Activated naive CD4-positive, alpha-beta T cell (primary cell): ENCODE measurements at places on chromosomes 1 and 21.

GRCh38 chr1:156430303-156430702 is 61.3 kb downstream of the RHBG start:
- no peak for DNase-seq

DNA sequence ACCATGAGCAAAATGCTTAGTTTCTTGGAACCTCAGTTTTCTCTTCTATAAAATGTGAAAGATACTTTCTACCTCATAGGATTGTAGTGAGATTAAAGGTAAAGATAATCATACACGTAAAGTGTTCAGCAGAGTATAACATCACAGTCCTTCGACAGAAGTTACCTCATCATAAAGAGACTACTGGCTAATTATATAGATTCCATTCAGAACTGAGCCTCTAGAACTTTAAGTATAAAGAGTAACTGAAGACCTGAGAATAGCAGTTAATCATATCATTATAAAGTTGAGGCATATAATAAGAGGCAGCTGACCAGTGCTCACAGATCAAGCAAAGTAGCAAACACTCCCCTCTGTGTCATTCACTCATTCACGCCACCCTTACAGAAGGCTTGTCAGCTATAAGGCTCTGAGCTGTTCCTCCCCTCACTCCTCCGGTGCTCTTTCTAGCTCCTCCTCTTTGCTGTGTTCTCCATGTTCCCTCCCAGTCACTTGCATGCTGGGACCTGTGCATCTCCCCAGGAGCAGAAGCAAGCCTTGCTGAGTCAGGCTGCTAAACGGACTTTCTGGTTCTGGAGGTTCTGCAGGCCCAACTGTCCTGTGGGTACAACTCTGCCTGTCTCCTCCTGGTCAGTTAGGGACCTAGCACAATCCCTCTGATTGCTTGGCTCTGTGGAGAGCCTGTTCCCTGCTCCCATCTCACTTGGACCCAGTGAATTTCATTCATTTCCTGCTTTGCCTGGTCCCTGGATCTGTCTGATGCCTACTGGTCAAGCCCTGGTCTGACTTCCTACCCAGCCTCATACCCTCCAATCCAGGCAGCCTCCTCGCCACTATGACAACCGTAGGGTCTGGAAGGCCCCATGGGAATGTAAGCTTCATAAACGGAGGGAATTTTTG is 28.3 kb upstream of the LY9 start:
- DNase-seq: no peak

GRCh38 chr21:33401630-33401992 is 1.6 kb upstream of the IFNGR2 start:
- DNase-seq: no peak

DNA sequence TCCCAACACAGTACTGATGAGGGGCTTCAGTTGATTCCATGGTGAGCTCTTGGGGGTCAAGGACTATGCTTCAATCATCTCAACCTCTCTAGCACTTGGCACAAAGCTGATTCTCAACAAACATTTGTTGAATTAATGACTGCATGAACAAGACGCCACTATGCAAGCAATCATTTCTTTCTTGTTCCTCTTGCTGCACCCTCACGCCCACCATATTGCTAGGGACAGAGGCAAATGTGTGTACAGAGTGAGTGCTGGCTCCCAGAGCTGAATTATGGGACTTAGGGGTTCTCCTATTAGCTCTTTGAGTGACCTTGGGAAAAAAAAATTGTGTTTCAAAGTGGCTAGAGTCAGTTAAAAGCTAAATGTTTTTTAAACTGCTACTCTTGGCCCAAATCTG is 2.5 kb downstream of the ADAR start:
- no peak for DNase-seq

DNA sequence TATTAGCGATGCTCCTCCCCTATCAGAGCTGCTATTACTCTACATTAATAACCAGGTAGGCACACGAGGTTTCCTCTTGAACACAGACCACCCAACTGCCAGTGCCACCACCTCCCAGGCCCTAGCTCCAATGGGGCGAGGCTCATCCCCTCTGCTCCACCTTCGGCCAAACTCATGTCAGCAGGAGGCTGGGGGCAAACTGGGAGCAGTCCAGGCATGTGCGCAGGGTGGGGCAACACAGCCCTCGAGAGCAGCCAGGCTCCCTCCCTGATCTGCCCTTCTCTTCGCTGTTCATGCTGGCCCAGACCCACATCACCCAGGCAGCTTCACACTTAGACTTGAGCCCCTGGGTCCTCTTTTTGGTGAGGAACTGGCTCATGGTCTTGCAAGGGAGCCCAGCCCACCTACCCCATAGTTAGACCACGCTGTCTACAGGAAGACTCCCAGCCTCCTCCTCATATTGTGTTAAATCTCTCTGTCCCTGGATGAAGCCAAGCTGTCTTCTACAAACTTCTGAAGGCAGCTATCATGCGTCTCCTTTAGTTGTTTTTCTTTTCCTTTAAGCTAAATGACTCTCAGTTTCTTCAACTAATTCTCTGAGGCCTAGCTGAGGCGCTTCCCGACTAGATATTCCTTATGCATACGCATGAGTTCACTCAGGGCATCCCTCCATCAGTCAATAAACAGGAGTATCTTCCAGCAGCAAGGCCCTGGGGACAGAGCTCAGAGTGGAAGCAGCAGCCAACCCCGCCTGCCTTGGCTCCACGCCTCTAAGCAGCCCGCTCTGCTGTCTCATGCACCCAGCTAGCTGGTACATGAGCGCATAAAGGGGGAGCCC is 12.0 kb downstream of the TMEM9 start:
- DNase-seq: no peak

- no peak for DNase-seq
Measured at GRCh38 chr1:88799491-88799890, 91.9 kb downstream of the GTF2B start.

- peak; percentile 51 for DNase-seq
Measured at GRCh38 chr1:226738421-226738994, 574 bp downstream of the ITPKB start.

GRCh38 chr1:212482006-212482636 is 49.4 kb downstream of the NENF start:
- DNase-seq: no peak

DNA sequence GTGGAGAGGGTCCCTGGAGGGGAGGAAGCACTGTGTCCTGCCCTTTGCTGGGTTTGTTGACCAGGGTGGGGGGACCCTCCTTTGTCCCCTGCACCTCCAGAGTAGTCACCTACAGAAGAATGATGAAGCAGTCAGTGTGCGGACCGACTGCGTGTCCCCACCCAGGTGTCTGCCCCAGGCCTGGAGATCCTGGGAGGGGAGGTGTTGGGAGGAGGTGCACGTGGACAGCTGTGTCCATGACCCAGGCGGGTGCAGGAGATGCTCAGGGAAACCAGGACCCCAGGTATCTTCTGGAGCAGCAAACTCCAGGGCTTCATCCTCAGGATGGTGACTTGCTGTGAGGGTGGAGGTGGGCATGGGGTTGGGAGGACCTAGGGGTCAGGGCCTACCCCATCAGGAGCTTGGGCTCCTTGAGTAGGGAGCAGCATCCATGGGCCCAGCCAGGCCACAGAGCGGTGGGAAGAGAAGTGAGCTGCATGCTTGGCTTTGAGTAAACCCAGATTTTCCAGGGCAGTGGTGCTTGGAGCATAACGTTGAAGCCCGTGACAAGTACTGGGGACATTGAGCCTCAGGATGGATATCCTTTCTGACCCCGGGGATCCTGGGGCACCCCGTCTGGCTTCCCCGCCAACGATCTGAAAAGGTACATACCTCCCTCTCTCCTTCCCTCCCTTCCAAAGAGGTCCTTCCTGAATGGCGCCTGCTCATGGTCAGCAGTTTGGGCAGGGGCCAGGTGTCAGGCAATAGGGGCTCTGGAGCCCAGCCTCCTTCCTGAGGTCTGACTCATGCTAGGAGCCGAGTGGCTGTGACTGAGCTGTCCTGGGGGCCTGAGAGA is 13.7 kb downstream of the ACTRT2 start:
- no peak for DNase-seq

DNA sequence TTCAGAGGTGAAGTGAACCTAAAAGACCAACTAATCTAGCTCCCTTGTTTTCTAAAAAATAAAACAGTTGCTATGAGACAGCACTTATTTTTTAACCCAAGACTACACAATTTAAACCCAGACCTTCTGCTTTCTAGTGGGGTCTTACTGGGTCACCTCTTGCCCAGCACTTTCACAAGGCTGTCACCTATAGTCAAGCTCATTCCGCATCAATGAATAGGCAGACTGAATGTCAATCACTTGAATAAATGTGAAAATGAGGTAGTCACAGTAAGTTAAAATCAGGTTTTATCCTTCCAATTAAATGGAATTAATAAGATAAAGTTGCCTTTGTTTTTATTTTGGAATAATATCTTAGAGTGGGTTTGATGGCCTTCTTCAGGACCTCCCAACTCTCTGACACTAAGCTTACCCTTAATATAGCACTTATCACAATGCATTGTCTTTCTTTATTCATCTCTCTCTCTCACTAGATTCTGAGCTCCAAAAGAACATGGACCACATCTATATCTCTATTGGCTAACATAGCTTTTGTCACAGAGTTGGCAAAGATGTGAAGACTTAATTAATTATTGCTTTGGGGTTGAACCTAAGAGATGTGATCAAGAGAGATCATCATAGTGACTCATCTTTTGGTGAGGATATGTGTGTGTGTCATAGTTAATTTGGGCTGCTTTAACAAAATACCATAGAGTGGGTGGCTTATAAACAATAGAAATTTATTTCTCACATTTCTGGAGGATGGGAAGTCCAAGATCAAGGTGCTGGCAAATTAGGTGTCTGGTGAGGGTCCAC is 248.7 kb upstream of the DAB1 start:
- no peak for DNase-seq

DNA sequence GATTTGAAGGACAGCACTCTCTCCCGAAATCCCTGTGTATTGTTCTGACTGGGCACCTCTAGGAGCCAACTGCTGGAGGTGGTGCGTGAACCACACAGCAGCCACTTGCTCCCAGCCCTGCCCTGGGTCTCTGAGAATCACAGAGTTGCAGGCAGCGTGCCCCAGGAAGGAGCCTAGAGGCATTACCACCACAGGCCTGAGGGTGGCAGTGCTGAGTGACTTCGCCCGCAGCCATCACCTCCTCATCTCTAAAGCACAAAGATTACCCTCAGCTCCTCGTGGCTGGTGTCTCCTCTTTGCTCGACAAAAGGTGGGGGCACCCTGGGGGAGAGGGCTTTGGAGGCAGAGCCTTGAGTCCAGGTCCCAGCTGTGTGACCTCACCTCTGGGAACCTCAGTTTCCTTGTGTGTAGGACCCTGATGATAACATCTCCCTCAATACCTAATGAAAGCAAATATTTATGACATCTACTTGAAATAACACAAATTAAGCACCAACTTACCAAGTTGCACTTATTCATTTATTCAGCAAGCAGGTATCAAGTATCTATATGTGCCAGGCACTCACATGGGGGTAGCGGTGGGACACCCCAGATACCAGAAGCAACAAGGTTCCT is 86.3 kb downstream of the VWA5B1 start:
- DNase-seq: peak; percentile 33

DNA sequence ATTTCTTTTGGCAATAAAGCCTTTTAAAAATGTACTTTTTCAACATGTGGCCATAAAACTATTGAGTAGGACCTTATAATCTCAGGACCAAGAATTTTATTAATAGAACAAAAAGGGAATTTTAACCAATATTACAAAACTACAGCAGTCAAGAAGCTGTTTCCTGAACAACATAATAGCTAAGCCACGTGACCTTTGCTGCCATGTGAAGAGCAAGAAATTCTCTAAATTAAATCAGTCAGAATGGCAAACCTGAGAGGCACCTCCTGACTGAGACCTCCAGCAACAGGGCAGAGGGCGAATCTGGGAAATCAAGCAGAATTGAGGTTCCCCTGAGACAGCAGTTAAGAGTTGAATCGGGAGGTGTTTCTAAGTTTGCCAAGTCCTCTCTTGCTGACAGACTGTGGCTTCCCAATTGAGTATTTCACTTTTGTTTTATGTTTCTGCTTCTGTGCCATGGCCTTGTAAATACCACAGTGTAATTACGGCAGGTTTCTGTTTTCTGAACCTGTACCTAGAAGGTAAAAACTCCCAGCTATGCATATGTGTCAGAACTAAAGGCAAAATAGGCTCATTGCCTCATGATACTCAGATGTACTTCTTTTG is 358.4 kb downstream of the NTNG1 start:
- DNase-seq: no peak

GRCh38 chr21:33975548-33976081 is 60.0 kb upstream of the ATP5PO start:
- peak; percentile 13 for DNase-seq

DNA sequence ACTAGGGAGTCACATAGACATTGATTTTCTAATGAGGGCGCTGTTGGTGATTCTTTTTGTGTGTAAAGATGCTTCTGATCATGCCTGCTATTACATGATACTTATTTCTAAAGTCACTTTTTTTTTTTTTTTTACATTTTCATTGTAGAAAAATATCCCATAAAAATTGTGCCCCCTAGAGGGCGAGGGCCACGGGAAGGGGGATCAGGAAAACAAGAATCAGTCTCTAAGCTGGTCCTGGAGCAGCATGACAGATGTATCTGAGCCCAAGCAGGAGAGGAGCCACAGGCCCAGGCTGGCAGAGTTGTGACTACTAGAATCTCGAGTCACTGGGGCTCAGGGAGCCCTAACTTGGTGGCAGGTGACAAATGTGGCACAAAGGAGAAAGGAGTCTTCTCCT is 28.1 kb downstream of the ZSCAN20 start:
- no peak for DNase-seq

GRCh38 chr1:227325156-227325555 is 6.9 kb upstream of the CDC42BPA start:
- DNase-seq: no peak

DNA sequence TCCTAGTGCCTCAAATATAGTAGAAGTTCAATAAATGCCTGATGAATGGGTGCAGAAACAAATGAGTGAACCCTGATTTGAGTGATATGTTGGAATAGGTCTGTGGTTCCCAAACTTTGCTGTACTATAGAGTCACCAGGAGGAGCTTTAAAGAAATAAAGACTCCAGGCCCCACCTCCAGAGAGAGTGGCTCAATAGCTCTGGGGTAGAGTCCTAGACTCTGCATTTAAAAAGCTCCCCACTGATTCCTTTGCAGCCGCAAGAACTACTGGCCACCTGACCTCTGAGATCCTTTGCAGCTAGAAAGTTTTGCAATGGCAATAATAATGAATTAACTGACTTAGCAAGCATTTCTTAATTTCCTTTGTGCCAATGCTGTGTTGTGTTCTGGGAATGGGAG is 20.9 kb downstream of the TCHHL1 start:
- DNase-seq: no peak

- no peak for DNase-seq
Measured at GRCh38 chr1:210477328-210477924, 148.7 kb downstream of the HHAT start.

GRCh38 chr1:38541223-38541622 is 318.3 kb downstream of the RRAGC start:
- no peak for DNase-seq

- DNase-seq: no peak
Measured at GRCh38 chr1:24928689-24929397, 1.2 kb downstream of the RUNX3 start.
